Activated effector memory CD4-positive, alpha-beta T cell treated with Interleukin-2 at 50 U/mL for 16 hours (primary cell): ENCODE measurements at places on chromosomes 7 and 10.

- DNase-seq, result no peak
Observed at GRCh38 chr10:9825491-9826018, 1192.1 kb upstream of the CELF2 start.

DNA sequence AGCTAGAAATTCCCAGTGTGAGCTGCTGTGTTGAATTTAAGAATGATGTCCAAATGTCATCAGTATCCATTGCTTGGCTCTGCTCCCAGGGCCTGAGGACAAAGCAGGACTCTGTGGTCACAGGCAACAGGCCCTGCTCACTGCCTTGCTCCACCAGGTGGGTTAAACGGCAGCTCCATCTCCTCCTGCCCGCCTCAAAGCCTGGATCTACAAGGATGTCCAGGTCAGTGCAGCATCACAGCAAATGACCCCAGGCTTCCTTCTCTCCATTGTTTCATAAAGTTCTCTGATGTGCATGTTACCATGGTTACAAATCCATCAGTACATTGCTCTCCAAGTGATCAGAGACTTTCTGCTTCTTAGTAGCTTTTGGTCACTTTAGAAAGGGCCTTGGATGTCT is 322.0 kb upstream of the ZNF32 start:
- DNase-seq, result no peak

- no peak for DNase-seq
Observed at GRCh38 chr7:42522227-42522991, 285.4 kb upstream of the GLI3 start.

DNA sequence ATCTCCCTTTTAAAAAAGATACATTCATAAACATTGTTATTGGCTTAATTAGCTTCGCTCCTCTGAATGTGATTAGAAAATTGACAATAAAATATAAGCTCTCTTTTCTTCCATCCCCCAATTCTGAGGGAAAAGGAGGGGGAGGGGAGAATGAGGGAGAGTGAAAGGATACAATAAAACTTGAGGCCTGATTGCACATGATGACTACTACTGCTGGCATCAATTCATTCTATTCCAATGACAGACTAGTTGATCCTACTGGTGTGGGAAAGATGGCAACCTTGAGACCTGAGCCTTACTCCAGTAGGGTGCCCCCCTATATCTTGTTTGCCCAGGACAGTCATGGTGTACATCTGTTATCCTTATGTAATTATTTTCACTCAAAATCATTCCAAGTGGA is 4.5 kb upstream of the IQUB start:
- no peak for DNase-seq

DNA sequence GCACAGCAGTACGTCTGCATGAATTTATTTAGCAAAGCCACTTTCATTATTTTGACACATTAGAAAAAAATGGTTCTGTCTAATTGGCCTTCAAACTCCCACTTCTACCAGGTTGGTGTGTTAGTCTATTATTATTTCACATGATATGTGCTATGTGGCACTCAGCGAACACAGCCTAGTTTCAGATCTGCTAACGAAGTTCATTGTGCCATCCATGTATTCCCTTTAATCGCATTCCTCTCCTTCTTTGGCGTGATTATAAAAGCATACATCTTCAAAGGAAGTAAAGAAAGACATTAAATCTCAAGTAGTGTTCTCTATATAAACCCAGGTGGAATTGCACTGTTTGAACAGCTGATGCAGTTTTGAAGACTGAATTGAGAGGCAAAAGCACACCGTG is 96.4 kb upstream of the CACNA2D1 start:
- DNase-seq, result no peak

GRCh38 chr7:50766849-50767207 is 15.9 kb downstream of the GRB10 start:
- DNase-seq, result no peak

DNA sequence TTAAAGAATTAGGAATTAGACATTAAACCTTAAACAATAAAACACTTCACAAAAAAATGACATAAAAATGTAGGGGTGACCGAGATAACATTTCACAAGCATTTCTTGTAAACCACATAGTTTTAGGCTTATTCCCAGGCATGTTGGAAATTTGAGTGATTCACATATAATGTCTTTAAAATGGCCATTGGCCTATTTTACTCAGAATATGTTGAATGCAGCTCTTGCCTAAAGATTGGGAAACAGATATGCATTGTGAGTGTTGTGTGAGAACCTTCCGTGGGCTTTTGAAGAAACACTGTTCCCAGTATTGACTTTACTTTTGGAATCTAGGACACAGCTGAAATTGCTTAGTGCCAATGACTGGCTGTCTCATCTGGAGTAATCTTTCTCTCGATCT is 79.6 kb downstream of the ARL5B start:
- no peak for DNase-seq

GRCh38 chr7:103574576-103574975 is 128.6 kb upstream of the SLC26A5 start:
- DNase-seq, result no peak

GRCh38 chr10:44882166-44882720 is 28.9 kb upstream of the TMEM72 start:
- no peak for DNase-seq

GRCh38 chr7:121369462-121369861 is 26.6 kb downstream of the FAM3C start:
- DNase-seq, result no peak

- no peak for DNase-seq
Observed at GRCh38 chr7:104767826-104768536, 246.0 kb upstream of the KMT2E start.

GRCh38 chr7:73435471-73436009 is 2.0 kb downstream of the FZD9 start:
- no peak for DNase-seq

DNA sequence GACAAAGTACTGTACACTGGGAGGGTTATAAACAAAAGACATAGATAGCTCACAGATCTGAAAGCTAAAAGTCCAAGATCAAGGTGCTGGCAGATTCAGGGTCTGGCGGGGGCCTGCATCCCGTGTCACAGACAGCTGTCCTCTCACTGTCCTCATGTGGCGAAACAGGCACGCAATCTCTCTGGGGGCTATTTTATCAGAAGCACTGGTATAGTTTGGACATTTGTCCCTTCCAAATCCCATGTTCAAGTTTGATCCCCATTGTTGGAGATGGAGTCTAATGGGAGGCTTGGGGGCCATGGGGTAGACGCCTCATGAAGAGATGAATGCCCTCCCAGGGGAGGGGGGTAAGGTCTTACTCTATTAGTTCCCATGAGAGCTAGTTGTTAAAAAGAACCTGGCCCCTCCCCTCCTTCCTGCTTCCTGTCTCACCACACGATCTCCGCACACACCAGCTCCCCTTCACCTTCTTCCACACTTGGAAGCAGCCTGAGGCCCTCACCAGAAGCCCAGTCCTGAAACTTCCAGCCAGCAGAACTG is 72.5 kb upstream of the UCN3 start:
- peak; percentile 11 for DNase-seq

DNA sequence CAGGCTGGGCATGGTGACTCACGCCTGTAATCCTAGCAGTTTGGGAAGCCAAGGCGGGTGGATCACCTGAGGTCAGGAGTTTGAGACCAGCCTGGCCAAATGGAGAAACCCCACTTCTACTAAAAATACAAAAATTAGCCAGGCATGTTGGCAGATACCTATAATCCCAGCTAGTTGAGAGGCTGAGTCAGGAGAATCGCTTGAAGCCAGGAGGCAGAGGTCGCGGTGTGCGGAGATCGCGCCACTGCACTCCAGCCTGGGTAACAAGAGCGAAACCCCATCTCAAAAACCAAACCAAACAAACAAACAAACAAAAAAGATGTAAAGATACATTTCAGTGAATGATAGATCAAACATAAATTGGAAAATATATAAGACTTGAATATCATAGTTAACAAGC is 105.9 kb downstream of the PLPP4 start:
- no peak for DNase-seq
